NCI-H1048 (cell line): ENCODE measurements at places on chromosomes 6 and 20.

- DNase-seq: no peak
Observed at GRCh38 chr6:170167657-170168159, 123.2 kb downstream of the DLL1 start.

DNA sequence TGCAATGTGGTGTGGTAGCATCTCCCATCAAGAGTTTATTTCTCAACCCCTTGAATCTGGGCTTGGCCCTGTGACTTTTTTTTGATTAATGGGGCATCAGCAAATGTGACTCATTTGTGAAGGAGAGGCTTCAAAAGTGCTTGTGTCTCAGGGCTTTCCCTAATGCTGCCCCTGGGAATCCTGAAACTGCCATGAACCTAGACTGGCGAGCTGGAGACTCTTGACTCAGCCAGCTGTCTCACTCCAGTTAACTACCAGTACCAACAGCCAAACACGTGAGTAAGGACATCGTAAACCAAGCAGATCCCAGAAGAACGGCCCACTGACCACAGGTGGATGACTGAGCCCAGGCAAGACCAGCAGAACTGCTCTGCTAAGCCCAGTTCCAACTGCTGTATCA is 72.8 kb upstream of the ADTRP start:
- no peak for DNase-seq

- no peak for DNase-seq
Observed at GRCh38 chr6:105545228-105545920, 142.5 kb upstream of the PREP start.

GRCh38 chr20:43824309-43825050 is 90.2 kb upstream of the TOX2 start:
- no peak for DNase-seq

DNA sequence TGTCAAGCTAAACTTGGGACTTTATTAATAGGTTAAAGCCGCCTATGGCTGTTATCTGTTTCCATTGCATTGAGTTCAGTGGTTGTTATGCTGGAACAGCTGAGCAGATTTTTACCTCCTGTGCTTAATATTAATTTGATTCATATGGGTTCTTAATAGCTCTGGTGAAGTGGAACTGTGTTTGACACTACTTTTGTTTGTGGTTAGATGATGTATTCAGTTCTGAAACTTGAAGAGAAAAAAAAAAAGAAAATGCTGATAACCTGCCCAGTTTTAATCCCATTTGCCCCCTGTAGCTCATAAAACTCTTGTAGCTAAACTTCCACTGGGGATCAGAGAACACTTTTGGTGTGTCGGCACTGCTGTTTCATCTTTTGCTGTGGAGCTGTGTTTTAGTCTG is 117.8 kb downstream of the ZDHHC14 start:
- DNase-seq: no peak

- DNase-seq: no peak
Observed at GRCh38 chr6:88985901-88986300, 22.5 kb upstream of the RNGTT start.

DNA sequence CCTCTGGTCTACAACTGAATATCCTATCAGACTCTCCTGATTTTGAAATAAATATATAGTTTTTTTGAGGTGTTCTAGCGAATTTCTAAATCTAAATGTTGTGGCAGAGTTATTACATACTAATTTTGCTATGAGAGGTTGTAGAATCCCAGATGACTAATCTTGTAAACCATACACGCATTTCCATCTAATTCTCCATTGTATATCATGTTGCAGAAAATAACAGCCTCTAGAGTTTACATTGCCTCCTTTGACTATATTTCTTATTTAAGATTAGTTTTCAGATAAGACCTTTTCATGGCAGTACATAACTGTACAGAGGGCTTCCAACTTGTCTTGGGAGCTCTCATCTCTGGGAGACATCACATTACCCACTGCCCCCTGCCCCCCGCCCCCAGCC is 22.9 kb downstream of the PTPN1 start:
- no peak for DNase-seq

GRCh38 chr6:132733814-132734213 is 20.0 kb upstream of the VNN1 start:
- no peak for DNase-seq

DNA sequence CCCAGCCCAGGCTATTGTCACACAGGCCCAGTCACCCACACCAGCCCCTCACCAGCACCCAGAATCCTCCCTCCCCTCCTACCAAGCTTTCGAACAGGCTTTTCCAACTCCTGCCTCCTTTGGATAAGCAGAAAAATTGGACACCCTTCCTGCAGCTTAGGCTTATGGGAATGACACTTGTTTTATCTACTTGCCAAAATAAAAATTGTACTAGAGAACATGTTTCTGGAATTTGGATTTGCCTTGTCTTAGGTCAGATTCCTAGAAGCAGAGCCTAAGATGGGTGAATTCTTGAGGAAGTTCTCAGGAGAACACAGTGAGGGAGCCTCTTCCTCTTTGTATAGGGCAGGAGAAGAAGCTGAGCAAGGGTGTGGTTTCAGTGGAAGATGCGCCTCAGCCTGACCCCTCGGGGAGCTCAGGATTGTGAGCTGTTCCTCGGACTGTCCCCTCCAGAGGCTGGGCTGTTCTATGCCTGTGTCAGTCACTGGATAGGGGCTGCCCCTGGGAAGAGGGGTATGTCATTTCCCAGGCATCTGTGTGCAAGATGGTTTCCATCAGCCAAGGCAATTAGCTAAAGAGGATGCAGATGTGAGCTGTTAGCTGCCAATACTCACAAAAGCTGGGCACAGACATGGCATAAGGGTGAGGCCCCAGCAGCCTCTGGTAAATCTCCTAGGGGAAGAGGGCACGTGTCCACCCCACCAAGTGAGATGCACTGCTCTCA is 33.9 kb downstream of the ITPR3 start:
- DNase-seq: no peak

GRCh38 chr20:57369596-57369995 is 18.5 kb downstream of the RAE1 start:
- DNase-seq: no peak

- DNase-seq: no peak
Observed at GRCh38 chr20:219290-220115, 7.6 kb upstream of the DEFB129 start.

- no peak for DNase-seq
Observed at GRCh38 chr6:149471801-149472200, 13.0 kb downstream of the ZC3H12D start.

GRCh38 chr20:12455148-12455547 is 537.5 kb downstream of the BTBD3 start:
- DNase-seq: no peak

GRCh38 chr6:149158076-149158475 is 159.4 kb upstream of the TAB2 start:
- DNase-seq: no peak

DNA sequence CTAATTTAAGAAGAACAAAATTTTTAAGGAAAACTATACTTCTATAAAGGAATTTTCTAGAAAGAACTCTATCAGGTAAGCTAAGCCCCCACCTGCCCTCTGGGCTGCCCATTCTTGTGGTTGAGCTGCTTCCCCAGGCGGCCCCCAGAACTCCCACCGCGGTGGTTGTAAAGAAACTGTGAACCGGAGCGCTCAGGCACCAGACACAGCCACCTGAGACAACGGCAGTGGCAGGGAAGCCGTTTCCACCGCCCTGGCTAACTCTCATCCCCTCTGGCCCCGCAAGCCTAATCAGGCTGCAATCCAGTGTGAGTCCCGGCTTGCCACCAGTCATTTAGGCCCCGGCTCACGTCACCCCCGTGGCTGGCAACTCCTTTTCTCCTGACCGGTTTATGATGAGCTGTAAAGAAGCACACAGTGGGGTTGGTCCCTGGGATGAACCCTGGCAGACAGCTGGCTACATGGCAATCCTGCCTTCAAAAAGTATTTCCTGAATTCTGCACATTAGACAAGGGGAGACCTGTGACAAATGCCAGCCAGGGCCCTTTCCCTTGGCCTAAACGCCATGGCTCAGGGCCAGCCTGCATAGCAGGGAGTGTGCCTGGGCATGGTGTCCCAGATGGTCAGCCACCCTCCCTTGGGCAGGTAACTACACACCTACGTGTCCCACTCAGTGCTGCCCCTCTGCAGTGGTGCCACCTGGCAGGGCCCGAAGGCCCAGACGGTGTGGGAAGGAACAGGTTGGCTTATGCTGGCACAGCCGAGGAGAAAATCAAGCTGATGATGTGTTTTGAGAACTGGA is 63.8 kb upstream of the GPR31 start:
- no peak for DNase-seq

DNA sequence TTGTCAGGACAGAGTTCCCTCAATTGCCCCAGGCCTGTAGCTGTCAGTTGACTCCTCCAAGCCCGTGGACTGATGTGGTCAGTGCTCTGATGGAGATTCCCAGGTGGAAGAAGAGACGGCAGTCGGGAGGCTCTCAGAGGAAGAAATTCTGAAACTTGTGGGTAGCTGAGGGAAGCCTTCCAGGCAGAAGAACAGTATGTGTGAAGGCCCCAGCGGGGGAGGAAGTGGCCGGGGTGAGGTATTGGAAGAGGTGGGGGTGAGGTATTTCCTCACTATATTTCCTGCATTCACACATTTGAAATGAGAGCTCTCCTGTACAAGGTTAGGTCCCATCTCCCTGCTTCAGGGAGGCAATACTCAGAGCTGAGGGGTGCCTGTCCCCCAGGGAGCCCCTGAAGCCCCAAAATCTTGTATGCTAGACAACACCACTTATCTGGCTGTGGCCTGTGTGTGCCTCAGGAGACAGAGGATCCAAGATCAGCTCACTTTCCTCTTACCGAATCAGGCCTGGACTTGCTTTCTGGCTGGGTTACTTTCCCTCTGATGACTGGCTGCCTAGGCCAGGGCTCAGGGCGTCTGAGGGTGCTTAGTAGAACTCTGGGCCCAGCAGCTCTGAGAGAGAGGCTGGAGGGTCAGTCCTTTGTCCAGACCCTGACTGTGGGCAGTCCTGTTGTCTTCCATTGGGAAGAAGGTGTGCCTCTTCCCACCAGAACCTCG is 49.3 kb upstream of the MYL9 start:
- DNase-seq: no peak

- DNase-seq: no peak
Observed at GRCh38 chr6:64644024-64644423, 1008.4 kb downstream of the PHF3 start.

DNA sequence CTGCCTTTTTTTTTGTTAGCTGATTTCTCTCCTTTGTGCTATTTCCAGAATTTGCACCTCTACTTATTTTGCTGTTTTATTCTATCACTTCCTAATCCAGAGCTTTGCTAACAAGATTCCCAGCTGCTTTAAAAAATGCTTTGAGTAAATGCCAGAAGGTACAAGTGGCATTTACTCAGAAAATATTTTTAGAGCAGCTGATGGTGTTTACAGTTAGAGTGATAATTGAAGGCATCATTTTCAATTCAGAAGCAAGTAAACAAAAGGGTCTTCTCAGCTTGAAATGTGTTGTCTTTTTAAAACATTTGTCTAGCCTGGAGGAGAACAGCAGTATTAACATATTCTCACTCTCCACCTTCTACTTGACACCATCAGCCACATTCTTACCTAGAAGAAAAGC is 99.9 kb downstream of the OTOR start:
- DNase-seq: no peak

GRCh38 chr6:164148788-164149187 is 734.3 kb downstream of the QKI start:
- no peak for DNase-seq

GRCh38 chr6:161139766-161140553 is 133.9 kb downstream of the AGPAT4 start:
- DNase-seq: no peak

DNA sequence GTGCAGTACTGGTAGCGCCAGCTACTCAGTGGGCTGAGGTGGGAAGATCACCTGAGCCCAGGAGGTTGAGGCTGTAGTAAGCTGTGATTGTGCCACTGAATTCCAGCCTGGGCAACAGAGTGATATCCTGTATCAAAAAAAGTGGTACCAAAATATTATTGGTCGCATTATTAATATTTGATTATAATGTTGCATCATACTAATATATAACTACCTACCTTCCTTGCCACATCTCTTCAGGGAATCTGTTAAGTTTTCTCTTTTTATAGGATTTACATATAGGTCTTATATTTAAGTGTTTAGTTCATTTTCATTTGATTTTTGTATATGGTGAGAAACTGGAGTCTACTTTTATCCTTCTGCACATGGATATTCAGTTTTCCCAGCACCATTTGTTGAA is 66.3 kb upstream of the PHACTR3 start:
- no peak for DNase-seq

DNA sequence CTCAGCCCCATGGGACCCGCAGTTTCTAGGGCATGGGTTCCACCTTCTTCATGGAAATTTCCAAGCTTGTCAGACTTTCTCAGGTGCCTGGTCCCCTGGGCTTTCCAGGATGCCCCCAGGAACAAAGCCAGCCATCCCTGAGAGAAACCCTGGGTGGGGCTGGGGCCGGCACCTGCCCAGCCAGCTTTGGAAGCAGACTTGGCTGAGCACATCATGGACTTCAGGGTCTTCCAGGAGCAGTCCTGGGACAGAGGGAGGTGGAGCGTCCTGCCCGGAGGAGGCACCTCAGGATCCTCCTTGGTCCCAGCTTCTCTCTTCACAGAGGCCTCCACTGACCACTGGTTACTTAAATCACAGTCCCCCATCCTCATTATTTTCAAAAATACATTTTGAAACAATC is 13.5 kb downstream of the MYT1 start:
- no peak for DNase-seq

GRCh38 chr20:37301558-37301957 is 12.1 kb downstream of the MANBAL start:
- DNase-seq: no peak

GRCh38 chr20:32053648-32054047 is 1.6 kb downstream of the HCK start:
- no peak for DNase-seq

GRCh38 chr6:161590961-161591627 is 317.2 kb upstream of the AGPAT4 start:
- no peak for DNase-seq

DNA sequence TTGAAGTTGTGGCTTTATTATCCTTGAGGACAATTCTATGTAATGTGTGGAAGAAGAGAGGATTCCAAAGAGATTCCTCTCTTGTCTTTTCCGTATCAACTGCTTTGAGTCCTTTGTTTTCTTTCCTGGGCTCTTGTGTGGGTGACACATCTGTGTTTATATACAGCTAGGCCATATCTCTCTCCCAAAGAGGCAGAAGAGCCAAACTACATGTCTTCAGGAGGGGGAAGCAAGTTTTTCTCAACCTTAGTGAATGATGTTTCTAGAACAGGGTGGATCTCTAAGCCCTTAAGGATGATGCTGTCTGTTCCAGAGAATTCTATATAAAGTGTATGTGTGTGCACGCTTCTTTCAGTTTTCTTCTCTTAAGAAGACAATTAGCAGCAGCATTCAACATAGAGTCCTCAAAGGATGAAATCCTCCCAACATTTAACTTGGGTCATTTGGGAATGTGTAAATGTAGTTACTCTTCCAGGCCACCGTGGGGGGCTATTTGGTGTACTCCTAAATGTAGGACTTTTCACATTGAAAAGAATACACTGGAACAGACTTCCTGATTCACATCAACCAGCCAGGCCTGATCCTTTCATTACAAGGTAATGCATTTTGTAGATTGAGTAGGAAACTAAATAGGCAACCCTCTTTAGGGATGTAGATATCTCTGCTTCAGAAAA is 92.8 kb upstream of the EEF1E1 start:
- DNase-seq: no peak

DNA sequence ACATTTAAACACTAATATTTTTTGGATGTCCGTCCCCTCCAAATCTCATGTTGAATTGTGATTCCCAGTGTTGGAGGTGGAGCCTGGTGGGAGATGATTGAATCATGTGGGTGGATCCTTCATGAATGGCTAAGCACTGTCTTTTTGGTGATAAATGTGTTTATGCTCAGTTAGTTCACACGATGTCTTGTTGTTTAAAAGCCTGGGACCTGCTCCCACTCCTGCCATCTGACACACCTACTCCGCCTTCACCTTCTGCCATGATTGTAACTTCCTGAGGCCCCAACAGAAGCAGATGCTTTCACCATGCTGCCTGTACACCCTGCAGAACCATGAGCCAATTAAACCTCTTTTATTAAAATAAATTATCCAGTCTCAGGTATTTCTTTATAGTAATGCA is 114.7 kb downstream of the TNFAIP3 start:
- no peak for DNase-seq
